ENCODE measurements at places on chromosomes 2 and 18.

GRCh38 chr2:16870491-16871076 lies 204.9 kb upstream of the CYRIA start:
- DNase-seq: no peak

DNA sequence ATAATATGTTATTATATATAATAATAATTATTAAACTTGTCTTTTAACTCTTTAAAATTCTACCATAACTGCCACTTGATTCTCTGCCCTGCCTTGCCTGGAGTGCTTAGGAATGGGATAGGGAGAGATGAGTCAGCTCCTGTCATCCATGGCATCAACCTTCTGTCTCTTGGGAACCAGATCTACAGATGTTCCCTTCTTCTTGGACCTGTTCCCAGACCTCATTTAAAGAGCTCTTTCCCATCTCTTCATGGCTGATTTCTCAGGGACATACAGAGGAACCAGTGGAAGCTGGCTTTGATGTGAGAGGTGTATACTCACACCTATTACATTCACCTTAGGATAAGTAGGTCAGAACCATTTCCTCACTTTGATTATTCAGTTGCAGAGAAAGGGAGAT lies 155.3 kb upstream of the MYO3B start:
- DNase-seq: no peak

GRCh38 chr2:155481141-155481540 lies 782.6 kb downstream of the KCNJ3 start:
- DNase-seq: no peak

- no peak for DNase-seq
Measured at GRCh38 chr2:238286987-238287736, 1.2 kb downstream of the PER2 start.

DNA sequence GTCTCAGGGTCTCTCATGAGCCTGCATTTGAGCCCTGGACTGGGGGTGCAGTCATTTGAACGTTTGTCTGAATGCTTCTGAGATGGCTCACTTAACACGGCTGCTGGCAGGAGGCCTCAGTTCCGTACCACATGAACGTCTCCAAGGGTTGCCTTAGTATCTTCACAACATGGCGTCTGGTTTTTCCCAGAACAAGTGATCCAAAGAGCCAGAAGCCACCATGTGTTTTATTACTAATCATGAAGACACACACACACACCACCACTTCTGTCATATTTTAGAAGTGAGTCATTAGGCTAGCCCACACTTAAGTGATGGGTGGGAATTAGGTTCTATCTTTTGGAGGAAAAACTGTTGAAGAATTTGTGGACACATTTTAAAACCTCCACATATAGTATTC lies 15.0 kb upstream of the MYO1B start:
- DNase-seq: no peak

DNA sequence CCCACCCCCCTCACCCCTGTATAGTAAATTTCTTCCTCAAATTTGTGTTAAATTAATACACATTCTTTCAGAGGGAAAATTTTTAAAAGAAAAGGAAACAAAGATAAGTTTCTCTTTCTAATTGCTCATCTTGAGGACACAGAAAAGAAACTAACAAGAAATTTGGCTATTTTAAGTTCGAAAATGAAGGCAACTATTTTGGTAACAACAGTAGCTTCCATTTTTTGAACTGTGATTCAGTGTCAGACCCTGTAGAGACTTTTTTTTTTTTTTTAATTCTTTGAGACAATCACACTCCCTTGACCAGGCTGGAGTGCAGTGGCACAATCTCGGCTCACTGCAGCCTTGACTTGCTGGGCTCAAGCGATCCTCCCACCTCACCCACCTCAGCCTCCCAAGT lies 194.9 kb downstream of the SS18 start:
- DNase-seq: no peak

DNA sequence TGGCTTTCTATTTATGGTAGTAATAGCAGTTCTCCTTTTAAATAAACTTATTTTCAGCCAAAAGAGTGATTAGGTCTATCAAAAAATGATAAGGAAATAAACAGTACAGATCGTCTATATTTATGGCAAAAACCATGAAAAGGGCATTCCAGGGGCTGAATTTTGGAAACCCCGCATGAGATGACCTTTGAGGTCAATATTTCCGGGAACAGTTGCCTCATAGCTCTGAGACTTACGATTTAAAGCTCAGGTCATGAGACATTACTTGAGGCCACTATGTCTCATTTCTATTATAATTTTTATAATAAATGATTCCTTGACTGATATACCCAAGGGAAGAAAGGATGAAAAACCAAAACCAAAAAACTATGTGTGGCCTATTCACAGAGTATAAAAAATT lies 101.1 kb downstream of the LDLRAD4 start:
- no peak for DNase-seq

DNA sequence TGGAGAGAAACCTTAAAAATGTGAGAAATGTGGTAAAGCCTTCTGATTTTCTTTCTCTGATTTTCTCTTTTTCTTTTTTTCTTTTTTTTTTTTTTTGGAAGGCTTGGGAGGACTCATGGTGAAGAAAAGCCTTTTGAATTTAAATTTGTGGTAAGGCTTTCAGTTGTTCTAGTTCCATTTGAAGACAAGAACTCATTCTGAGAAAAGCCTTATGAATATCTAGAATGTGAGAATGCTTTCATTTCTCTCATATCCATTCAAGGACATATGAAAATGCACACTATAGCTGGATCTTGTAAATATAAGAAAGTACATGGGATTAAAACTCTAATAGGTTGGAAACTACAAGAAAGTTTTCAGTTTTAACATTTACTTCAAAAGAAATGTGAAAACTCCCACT lies 1045.2 kb upstream of the NRXN1 start:
- no peak for DNase-seq

GRCh38 chr2:30505500-30506180 lies 58.6 kb downstream of the LCLAT1 start:
- DNase-seq: no peak

- DNase-seq: no peak
Measured at GRCh38 chr18:48827291-48828193, 123.2 kb downstream of the SMAD7 start.

GRCh38 chr2:233124421-233125080 lies 64.4 kb downstream of the INPP5D start:
- no peak for DNase-seq

GRCh38 chr18:13915995-13916431 lies 677 bp upstream of the MC2R start:
- DNase-seq: no peak

DNA sequence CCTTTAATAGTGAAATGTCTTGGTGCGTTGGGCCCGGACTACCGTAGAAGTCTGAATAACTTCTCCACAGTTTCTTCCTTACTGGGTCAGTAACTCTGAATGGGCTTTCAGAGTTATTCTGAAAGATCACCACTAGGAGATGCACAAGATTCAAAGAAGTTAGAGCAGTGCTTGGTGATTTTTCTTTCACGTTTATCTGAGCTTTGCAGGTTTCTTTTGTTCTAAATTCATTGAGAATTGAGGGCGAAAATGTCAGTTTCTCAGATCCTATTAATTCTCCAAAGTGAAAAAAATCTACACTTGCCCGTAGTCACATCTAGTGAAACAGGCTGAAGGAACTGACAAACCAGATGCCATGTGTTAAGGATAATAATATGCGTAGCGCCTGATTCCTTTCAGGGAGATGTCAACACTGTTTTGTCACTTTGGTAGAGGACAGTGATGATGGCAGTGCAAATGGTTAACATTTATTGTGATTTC lies 70.1 kb downstream of the QPCT start:
- DNase-seq: no peak

DNA sequence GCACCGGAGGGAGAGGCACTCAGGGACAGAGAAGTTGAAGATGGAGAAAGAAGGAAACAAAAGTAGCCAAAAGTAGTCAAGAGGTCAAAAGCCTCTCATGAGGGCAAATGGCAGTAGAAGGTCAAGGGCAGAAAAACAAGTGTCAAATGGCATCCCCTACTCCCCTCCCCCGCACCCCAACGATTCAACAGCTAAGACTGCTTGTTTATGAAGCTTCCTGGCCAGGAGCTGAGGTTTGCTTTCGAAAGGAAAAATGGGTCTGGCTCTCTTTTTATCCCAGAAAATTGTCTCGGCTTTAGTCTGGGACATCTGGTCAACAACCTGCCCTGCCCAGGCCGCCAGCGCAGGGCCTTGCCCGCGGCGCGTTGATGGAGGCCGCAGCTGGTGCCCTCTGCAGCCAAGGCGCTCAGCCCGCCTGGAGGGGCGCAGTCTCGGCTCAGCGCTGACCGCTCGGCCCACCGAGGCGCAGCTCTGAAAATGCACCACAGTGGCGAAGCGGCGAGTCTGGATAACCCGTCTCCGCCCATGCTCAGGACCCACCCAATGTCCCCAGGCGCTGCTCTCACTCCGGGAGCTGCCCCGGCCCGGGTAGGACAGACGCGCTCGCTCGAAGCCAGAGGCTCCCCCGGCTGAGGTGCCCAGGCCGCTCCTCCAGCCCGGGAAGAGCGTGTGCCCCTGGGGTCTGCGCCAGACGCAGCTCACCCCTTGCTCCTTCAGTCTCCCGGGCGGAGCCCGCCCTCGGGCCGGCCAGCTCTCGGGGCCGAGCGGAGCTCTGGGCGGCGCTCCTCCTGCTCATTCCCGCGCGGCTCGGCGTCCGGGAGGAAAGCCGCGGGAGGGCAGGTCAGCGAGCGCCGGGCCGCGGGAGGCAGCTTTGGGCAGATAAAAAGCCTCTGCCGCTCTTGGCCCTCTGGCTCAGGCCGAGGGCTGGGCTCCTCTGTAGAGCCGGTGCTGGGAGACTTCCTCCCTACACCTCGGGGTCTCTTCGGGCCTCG lies 1.8 kb upstream of the TBR1 start:
- DNase-seq: no peak

- no peak for DNase-seq
Measured at GRCh38 chr18:74503137-74503536, 7.0 kb downstream of the CNDP2 start.

DNA sequence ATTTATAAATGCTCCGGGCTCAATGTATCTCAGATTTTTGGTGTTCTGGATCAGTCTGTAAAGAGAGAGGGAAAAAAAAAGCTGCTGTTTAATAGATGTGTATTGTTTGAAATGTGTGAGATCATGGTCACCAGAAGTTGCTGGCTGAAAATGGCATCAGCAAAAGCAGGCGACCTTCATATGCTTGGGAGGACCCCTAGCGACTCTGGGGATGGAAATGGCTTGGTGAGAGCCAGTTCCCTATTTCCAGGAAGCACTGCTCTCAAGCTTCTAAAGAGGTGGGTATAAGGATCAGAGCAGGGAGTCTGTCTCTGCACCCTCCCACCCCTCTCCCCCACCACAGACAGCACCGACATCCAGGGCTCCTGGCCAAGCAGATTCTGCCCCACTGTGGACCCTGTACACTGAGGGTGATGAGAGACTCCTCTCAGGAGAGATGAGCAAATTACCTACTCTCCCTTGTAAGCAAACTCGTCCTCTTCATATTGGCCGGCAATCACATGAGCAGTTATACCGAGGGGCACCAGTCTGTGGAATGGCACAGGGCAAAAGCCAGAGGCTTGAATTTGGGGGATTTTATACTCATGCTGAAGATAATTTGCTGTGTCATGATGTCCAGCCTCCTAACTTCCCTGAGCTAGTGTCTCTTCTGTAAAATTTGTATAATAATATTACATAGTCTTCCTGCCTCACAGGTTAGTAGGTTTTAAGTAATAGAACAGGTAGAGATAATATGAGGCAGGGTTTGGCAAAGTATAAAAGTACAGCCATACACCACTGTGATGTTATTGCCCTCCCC lies 29.6 kb downstream of the LHCGR start:
- no peak for DNase-seq

DNA sequence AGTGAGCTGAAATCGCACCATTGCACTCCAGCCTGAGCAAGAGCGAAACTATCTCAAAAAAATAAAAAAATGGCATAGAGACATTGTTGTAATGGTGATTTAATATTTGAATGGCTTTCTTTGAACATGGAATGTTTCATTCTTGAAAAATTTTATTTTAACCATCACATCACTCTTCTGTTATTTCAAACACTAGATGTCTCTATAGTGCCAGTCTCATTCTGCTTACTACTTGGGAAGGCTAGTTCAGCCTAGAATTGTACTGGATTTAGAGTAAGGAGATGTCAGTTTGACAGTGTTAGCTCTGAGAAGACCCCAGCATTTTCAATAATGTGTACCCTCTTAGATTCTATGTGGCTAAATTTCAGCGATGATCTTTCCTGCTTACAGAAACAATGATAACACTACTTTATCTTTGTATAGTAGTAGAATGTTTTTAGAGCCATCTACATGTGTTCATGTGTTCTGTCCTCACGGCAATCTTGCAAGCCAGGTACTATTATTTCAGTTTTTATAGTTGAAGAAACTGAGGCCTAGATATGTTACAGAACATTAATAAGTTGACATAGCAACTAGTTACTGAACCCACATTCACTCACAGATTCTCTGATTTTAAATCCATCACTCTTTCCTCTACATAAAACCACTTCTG lies 142.9 kb upstream of the ZSWIM2 start:
- DNase-seq: no peak

DNA sequence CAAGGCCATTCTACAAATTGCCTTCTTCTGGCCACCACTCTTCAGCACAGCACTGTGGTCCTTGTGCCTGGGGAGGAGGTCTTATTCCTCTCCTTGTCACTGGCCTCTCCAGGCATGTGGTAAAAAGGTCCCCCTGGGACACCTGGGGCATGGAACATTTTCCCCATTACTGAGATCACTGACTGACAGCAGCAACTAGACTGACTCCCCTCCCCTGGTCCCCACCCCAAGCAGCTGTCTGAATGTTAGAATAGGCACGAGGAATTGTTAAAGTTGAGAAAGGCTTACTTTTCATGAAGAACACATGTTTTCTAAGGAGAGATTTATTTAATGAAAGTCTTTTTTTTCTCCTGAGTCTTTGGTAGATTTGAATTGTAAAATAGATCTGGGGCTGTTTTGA lies 39.5 kb upstream of the RTN4 start:
- no peak for DNase-seq

DNA sequence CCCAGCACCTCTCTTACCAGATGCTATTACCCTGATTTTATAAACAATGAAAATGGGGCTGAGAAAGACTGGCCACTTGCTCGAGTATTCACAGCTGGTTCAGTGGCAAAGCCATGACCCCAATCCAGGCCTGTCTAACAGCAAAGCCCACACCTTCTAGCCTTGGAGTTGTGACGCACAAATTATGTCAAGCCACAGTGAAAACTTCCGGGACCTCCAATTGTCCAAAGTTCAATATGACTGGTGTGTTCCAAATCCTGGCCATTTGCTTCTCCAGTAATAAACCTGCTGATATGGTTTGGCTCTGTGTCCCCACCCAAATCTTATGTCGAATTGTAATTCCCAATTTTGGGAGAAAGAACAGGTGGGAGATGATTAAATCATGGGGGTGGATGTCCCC lies 64.7 kb upstream of the RIOK3 start:
- DNase-seq: no peak

- no peak for DNase-seq
Measured at GRCh38 chr2:47654790-47655562, 128.0 kb upstream of the MSH6 start.

DNA sequence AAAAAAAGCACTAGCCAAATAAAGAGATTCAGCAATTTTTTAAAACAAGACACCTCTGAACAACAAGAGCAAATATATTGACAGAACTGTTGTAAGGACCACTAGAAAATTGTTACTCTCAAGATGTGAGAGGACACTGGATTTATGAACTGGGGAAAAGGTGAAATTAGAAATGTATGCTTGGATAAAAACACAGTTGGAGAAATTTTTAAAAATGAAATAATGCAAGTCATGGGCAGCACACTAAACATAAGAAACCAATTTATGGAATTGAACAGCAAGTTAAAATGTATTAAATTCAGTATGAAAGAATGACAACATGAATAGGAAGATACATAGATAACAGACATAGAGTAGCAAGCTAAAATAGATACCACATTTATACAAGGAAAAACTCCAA lies 377.4 kb downstream of the LRRTM4 start:
- no peak for DNase-seq

GRCh38 chr18:80202264-80202998 lies 44.9 kb downstream of the PARD6G start:
- no peak for DNase-seq
